ENCODE measurements at places on chromosomes 5 and 9.

GRCh38 chr5:14221732-14222131 lies 78.6 kb downstream of the TRIO start:
- DNase-seq, result no peak

DNA sequence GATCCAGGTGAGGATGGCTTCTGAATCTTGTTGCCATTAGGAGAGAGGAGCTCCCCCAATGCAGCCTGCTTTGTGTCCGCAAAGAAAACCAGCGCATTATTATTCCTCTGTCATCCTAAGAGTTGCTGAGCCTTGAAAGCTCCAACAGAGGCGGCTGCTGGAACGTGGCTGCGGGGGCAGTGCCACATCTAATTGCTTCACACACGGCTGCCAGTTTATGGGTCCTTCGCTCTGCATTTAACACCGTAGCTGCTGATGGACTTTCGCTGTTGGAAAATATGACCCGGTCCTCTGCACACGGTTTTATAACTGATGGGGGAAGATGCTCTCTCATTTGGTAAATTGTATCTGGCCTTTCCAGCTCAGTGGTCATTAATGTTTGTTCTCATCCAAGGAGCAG lies 38.0 kb downstream of the ZNF622 start:
- DNase-seq, result no peak

- no peak for DNase-seq
Observed at GRCh38 chr5:174937201-174938123, 213.1 kb downstream of the MSX2 start.

DNA sequence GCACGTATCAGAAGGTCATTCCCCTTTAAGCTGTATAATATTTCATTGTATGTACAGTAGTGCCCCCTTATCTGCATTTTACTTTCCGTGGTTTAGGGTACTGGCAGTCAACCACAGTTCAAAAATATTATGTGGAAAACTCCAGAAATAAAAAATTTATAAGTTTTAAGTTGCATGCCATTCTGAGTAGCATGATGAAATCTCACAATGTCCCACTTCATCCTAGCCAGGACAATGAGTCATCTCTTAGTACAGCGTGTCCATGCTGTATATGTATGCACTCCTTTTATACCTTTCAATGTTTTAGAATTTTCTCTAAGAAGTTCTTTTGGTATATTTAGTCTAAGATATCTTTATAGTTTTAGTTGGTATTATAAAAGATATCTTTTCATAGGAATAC lies 115.0 kb upstream of the HAND1 start:
- DNase-seq, result no peak

DNA sequence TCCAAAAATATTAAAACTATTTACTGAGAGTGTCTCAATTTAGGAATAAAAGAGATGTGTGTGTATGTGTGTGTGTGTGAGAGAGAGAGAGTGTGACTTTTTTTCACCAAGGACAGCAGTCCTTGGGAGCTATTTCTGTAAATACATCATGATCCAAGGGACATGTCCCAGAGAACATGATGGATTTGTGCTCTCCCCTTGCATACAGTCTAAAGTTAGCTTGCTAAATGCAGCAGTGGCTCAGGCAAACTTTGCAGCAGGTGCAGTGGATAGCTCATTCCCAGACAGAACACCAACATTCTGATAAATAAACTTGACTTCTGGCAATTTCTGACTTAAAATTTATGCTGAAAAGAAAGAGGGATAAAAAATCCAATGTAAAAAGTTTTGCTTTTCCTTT lies 55.4 kb upstream of the SGCD start:
- no peak for DNase-seq

- DNase-seq, result no peak
Observed at GRCh38 chr5:147175516-147176097, 59.2 kb upstream of the STK32A start.

GRCh38 chr5:156715287-156715686 lies 134.8 kb upstream of the PPP1R2B start:
- DNase-seq, result no peak

GRCh38 chr9:36132086-36132485 lies 4.4 kb upstream of the GLIPR2 start:
- DNase-seq, result no peak

- DNase-seq, result peak; percentile 14
Observed at GRCh38 chr5:71740015-71740753, 21.1 kb downstream of the CARTPT start.

DNA sequence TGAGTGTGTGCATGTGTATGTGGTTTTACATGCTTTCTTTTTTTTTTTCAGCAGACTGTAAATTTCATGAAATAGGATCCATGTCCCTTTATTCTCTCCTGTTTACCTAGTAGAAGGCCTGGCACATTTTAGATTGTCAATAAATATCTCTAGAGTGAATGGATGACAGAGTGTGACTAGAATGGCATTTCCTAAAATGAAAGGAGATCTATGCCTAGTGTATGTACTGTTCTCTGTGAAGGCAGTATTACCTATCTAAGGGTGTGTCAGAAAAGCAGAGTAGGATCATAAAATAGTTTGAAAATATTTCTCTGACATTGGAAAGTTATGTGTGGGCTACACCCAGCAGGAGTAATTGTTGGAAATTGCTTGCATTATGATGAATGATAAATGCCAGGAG lies 1876.0 kb upstream of the C9orf72 start:
- no peak for DNase-seq

- DNase-seq, result no peak
Observed at GRCh38 chr5:120304663-120305062, 159.4 kb upstream of the PRR16 start.

GRCh38 chr9:115597330-115597895 lies 479.5 kb upstream of the TNC start:
- no peak for DNase-seq

- no peak for DNase-seq
Observed at GRCh38 chr5:72497823-72498222, 9.4 kb downstream of the ZNF366 start.

- DNase-seq, result no peak
Observed at GRCh38 chr5:123157791-123158581, 68.9 kb downstream of the PRDM6 start.

GRCh38 chr9:134055981-134056461 lies 11.8 kb downstream of the BRD3 start:
- DNase-seq, result no peak

DNA sequence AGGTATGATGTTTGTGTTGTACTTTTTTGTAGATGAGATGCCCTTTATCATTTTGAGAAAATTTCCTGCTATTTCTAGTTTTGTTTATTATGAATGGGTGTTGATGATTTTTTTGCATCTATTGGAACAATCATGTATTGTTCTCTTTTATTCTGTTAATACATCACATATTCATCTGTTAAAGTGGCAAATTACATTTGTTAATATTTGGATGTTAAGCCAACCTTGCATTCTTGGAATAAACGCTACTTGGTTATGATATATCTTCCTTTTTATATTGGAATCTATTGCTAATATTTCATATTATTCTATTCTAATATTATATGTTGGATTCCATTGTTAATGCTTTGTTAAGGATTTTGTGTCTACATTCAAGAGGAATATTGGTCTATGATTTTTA lies 24.6 kb upstream of the BNIP1 start:
- no peak for DNase-seq

- no peak for DNase-seq
Observed at GRCh38 chr5:84379749-84380148, 4.9 kb downstream of the EDIL3 start.

DNA sequence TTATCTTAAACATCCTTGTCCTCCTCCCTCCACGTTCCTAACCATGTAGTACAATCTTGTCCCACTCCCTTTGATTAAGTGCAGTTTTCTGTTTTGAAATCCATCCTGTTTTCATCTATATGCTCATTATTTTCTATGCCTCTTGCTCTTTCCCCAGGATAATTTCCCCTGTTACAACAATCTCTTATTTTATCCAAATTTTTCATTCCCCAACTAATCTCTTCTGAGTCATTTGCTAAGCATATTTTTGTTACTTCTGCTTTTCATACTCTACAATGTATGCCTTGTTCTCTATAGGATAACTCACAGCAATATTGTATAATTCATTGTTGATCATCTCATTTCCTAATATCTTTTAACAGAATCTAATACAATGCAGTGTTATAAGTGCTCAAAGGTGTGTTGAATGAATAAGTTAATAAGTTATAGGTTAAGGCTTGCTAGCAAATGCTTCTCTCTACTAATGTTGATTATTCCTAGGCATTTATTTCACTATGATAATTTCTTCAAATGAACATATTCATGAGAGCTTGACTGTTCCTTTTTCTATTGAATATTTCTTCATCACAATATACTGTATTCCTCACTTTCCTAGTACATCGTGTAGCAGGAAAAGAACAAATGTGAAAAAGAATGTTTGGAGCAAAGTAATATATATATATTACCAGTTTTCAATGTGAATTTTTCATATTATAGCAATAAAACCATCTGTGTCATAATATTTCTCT lies 1.5 kb downstream of the OMD start:
- no peak for DNase-seq

- no peak for DNase-seq
Observed at GRCh38 chr5:111132076-111132475, 39.9 kb downstream of the WDR36 start.

- no peak for DNase-seq
Observed at GRCh38 chr9:70159630-70160029, 99.1 kb upstream of the SMC5 start.

DNA sequence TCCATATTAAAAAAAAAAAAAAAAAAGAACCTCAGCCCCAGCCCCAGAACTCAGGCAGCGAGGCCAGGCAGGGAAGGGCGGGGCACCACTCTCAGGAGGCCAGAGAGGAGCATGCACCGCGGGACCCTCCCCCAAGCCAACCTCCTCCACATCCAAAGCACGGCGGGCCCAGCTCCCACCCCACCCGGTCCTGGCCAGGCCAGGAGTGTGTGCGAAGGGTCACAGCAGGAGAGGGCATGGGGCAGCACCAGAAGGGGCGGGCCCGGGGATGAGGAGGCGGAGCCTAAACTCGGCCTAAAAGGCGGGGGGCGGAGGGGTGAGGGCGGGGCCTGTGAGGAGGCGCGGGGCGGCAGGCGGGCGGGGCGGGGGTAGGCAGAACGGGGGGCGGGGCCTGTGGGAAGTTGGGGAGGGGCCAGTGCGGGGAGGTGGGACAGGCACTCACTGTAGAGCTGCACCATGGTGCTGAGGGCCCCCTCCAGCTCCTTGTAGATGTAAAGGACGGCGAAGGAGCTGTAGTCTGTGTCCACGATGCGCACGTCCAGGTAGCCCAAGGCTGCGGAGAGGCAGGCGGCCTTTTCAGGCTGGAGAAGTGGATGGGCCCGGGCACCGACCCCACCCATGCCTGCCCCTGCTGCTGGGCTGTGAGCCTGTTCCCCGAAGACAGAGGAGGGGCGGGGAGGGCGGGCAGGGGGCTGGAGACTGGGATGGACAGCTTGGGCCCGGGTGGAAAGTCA lies 1.2 kb downstream of the LCN15 start:
- no peak for DNase-seq

- no peak for DNase-seq
Observed at GRCh38 chr9:13033959-13034693, 245.4 kb downstream of the MPDZ start.

DNA sequence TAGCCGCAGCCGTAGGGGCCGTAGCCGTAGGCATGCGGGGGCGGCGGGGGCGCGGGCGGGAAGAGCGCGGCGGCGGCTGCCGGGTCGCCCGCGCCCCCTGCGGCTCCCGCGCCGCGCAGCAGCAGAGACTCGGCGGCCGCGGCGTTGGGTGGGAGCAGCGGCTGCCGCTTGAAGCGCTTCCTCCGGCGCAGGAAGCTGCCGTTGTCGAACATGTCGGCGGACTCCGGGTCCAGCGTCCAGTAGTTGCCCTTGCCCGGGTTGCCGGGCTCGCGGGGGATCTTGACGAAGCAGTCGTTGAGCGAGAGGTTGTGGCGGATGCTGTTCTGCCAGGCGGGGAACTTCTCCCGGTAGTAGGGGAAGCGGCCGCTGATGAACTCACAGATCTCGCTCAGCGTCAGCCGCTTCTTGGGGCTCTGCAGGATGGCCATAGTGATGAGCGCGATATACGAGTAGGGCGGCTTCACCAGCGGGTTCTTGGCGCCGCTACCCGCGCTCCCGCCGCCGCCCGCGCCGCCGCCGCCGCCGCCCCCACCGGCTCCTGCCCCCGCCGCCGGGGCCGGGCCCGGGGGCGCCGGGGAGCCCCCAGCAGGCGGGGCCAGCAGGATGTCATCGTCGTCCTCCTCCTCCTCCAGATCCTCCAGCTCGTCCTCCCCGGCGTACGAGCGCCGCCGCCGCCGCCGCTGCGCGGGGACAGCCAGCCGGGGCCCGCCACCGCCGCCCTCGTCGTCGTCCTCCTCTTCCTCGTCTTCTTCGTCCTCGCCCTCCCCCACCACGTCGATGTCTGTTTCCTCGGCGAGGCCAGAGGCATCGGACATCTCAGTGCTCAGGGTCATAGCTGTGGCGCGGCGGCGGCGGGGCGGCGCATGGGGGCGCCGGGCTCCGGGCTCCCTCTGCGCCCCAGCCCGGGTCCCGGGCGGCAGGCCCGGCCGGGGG lies 781 bp downstream of the FOXD1 start:
- DNase-seq, result no peak

- DNase-seq, result no peak
Observed at GRCh38 chr9:130751631-130752355, 58.2 kb downstream of the EXOSC2 start.

- DNase-seq, result no peak
Observed at GRCh38 chr9:95587021-95587964, 70.5 kb upstream of the PTCH1 start.

DNA sequence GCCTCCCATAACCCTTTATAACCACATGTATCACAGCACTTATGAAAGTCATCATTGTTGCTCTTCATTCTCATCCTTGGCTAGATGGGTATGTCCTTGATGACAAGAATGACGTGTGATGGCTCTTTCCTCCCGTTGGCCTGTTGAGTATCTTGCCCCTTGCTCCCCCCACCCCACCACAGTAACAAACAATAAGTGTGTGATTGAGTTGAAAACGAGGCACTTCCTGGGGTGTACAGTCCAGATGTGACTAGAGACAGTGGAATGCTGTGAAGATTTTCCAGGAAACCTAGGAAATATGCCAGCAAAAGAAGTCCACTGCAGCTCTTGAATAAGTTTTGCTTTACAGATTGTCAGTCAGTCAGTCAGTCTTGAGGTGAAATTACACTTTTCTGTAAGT lies 262.5 kb downstream of the ELAVL2 start:
- no peak for DNase-seq

GRCh38 chr5:19880859-19881436 lies 107.1 kb downstream of the CDH18 start:
- no peak for DNase-seq

Measured in GM18507 (cell line).